ENCODE measurements at places on chromosomes 16 and 17. TPM values are rescaled to one million over a fixed set of nuclear protein-coding genes. Genes with fewer than 3 reads are reported as not detected.

DNA sequence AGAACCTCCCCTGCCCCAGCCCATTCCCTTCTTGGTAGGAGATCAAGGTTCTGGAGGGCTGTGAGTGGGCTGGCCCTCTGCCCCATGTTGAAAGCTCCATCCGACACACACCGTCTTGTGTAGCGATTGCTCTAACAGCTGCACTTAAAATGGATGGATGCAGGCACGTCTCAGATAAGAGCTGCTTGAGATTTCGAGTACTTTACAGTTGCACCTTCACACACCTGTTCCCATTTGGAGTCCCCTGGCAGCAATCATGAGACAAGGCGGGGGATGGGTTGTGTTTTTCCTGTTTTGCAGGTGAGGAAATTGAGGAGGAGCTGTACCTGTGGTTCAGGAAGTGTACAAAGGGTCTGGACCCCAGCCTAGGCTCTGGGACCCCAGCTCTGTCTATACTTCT, 25.6 kb upstream of the TAC4 start:
- H3K27ac ChIP-seq, result no peak overlapping the region
- H3K27me3 ChIP-seq, result no peaks in the 10 kb centered on the region
- H3K36me3 ChIP-seq, result no peaks in the 10 kb centered on the region
- no peak for DNase-seq

DNA sequence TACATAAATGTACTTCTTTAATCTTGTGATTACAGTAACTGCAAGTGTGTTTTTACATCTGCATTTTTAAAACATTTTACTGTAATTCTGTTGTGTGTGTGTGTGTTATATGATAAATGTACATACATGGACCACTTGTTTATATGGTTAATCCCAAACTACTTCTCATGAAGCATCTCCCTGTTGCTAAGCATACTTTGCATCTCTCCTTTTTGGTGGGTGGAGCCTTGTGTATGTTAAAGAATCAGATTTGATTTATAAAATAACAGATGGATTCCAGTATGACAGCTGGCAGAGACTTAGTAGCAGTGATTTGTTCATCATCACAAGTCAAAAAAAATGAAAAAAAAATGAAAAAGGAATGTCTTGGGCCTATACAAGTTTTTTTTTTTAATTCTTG, 56.0 kb upstream of the RHBDL3 start:
- no peak overlapping the region for H3K27ac ChIP-seq
- peaks cover 11% of the 10 kb centered on the region for H3K36me3 ChIP-seq
- no peak overlapping the region for H3K4me3 ChIP-seq
- DNase-seq, result no peak
- H3K27me3 ChIP-seq, result no peaks in the 10 kb centered on the region
- no peaks in the 10 kb centered on the region for H3K4me1 ChIP-seq

DNA sequence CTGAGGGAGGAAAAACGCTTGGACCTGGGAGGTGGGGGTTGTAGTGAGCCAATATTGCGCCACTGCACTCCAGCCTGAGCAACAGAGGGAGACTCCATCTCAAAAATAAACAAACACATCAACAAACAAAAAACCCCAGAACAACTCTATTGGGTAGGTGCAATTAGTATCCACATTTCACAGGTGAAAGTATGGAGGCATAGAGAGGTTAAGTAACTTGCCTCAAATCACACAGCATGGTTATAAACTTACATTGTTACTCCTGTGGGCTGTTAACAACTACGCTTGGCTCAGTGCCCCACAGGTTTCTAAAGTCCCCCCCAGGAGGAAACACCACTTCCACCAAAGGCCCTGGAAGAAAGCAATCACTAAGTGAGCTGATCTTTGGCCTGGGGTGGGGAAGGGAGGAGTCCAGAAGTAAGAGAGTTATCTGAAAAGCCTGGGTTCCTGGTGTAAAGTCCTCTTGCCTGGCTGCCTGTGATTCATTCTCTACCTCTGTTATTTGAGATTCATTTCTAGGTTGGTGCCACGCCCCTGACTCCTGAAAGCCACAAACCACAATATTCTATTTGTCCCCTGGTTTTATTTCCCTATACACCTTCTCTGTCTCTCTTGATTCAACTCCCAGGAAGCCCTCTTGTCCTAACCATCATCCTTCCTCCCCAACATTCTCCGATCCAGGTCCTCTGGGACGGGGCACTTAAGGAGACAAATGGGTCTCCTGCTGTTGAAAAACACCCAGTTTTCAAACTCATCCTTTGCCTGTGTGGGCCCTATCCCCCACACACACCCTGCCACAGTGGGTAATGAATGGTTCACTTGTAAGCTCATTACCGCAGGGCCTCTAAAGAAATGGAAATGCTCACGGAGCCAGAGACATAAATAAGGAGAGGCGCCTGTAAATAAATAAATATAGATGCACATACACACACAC, 195.4 kb downstream of the XYLT1 start:
- H3K36me3 ChIP-seq, result no peaks in the 10 kb centered on the region
- H3K27me3 ChIP-seq, result no peaks in the 10 kb centered on the region
- H3K27ac ChIP-seq, result no peak overlapping the region
- DNase-seq, result no peak
- H3K4me1 ChIP-seq, result peaks cover 23% of the 10 kb centered on the region

DNA sequence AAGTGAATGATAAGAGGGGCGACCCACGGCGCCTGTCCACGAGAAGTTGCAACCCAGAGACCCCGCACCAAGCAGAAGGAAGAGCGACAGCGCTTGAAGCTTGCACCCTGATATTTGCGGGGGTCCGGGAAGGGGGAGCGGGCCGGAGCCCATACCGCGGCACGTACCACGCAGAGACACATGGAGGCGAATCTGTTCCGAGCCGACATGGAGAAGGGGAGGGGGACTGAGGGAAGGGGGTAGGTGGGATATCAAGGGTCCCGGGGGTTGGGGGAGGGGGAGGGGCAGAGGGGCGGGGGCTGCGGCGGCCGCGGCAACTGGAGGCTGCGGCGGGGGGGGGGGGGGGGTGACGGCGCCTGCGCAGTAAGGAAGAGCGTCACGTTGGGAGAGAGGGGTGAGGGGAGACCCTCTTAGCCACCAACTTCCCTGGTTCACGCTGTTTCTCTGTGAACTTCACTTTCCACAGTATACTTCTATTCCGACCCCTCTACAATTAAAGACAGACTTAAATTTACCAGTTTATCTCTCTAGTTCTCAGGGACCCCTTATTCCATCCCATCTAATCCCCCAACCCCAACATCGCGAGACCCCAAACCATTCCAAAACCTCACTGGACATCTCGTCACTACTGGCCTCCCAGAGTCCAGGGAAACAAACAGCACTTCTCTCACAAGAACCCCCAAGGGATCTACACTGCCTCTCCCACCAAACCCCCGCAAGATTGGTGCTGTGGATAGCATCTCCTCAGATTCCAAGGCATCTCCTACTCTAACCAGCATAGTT, 8.0 kb downstream of the DLG4 start:
- H3K36me3 ChIP-seq, result no peaks in the 10 kb centered on the region
- H3K4me3 ChIP-seq, result no peak overlapping the region
- H3K27ac ChIP-seq, result no peak overlapping the region

DNA sequence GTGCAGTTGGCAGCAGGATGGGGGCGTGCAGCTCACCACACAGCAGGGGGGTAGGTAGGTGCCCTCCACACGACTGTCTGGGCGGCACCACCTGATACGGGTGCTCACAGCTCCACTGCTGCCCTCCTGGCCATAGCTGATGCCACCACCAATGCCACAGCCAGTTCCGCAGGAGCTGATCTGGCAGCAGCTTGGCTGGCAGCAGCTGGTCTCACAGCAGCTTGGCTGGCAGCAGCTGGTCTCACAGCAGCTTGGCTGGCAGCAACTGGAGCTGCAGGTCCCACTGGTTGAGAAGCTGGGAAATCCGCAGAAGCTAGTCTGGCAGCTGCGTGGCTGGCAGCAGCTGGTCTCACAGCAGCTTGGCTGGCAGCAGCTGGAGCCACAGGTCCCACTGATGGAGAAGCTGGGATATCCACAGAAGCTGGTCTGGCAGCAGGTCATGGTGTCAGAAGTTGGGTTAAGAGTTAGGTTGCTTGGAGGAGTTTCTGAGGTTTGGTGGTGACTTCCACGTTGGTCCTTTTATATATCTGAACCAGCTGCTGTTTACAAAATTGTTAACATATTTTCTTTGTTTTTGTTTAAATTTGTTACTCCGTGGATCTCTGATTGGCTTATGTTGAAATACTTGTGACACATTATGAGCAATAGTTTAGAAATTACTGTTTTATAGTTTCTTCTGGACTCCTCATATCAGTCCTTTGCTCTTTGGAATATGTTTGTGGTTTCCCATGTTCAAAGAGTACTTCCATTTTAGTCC, at the start of gene KRTAP1-5:
KRTAP1-5 (minus strand) TSS at position 494 of the 757 bp plus-strand sequence; CDS start at position 441, 53 bp downstream.
- no peak for DNase-seq
- H3K36me3 ChIP-seq, result no peaks in the 10 kb centered on the region
- H3K27me3 ChIP-seq, result no peaks in the 10 kb centered on the region
- H3K4me3 ChIP-seq, result no peak within 1 kb of the TSS
- no peaks in the 10 kb centered on the region for H3K4me1 ChIP-seq

GRCh38 chr16:16021988-16022682, 72.7 kb downstream of the ABCC1 start:
- H3K27me3 ChIP-seq, result no peaks in the 10 kb centered on the region
- H3K4me3 ChIP-seq, result no peak overlapping the region
- H3K36me3 ChIP-seq, result no peaks in the 10 kb centered on the region
- no peak for DNase-seq
- no peak overlapping the region for H3K27ac ChIP-seq

- H3K27me3 ChIP-seq, result no peaks in the 10 kb centered on the region
- no peak overlapping the region for H3K4me3 ChIP-seq
- H3K27ac ChIP-seq, result no peak overlapping the region
- peaks cover 11% of the 10 kb centered on the region for H3K4me1 ChIP-seq
- H3K36me3 ChIP-seq, result no peaks in the 10 kb centered on the region
Observed at GRCh38 chr16:27181019-27181790, 22.1 kb upstream of the KDM8 start.

GRCh38 chr16:72532906-72533410, 361.0 kb upstream of the PMFBP1 start:
- no peaks in the 10 kb centered on the region for H3K4me1 ChIP-seq
- H3K27me3 ChIP-seq, result no peaks in the 10 kb centered on the region
- no peak overlapping the region for H3K4me3 ChIP-seq

GRCh38 chr17:61400066-61400716, 548 bp downstream of the TBX2 start:
- no peak overlapping the region for H3K27ac ChIP-seq
- no peaks in the 10 kb centered on the region for H3K36me3 ChIP-seq
- no peak for DNase-seq

DNA sequence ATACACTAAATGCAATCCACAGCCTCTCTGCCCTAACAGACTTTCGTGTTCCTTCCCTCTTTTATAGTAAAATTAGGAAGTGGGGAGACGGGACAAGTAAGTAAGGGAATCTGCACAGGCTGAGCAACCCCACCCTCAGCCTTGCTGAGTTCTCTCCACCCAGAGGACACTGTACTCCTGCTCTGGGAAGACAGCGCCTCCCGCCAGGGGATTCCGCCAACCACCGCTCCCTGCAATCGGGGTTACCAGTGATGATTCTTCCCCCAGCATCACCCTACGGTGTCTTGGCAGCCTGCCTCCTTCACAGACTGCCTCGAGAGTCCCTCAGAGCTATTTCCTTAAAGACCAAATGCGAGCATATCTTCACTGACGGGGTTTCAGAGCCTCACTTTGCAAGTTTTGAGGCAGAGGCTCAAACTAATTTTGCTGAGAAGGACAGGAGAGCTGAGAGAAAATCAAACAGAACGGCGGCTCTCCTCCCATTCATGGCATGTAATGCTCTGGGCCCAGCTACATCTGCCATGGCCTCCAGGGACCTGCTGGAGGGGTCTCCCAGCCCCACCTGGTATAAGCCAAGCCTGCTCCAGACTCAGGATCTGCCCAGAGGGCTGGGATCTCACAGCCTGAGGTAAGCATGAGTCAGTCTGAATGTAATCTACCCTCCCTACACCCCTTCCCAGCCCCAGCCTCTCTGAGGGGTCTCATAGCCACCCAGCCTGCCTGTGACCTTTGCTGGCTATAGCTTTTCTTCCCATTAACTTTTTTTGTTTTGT, 22.7 kb upstream of the ASGR2 start:
- no peak overlapping the region for H3K4me3 ChIP-seq
- H3K36me3 ChIP-seq, result no peaks in the 10 kb centered on the region
- no peak for DNase-seq
- no peak overlapping the region for H3K27ac ChIP-seq
- no peaks in the 10 kb centered on the region for H3K27me3 ChIP-seq
- H3K4me1 ChIP-seq, result peaks cover 5% of the 10 kb centered on the region

DNA sequence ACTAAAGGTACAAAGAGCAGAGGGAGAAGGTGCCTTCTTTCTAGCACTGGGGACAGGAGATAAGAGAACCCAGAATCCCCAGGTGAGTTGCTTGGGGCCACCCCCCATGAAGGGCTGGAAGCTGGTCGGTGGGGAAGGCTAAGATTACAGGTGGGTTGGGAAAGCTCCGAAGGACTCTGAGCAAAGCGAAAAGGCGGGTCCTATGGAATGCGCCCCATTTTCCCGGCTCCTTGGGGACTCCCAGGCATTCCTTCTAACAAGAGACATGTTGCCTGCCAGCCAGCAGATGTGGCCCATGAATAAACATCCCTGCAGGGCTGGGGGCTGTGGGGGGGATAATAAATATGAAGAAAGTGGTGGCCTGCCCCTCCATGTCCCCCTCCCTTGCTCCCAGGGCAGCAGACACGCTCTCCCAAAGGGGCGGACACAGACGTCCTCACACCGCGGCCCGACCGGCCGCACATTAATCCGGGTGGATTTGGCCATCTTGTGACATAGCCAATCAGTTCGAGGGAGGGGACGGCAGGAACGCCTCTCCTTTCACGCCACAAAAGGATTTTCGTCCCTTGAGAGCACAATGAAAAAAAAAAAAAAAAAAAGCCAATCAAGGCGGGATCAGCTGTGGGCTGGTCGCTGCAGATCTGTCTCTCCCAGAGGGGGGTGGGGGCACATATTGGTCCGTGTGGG, 98.5 kb downstream of the SOX9 start:
- H3K4me1 ChIP-seq, result no peaks in the 10 kb centered on the region
- H3K36me3 ChIP-seq, result no peaks in the 10 kb centered on the region
- H3K27me3 ChIP-seq, result peaks cover 3% of the 10 kb centered on the region
- no peak for DNase-seq
- no peak overlapping the region for H3K4me3 ChIP-seq

GRCh38 chr16:15811481-15812400, 45.1 kb downstream of the MYH11 start:
- no peaks in the 10 kb centered on the region for H3K27me3 ChIP-seq
- H3K27ac ChIP-seq, result no peak overlapping the region
- H3K4me1 ChIP-seq, result no peaks in the 10 kb centered on the region
- no peaks in the 10 kb centered on the region for H3K36me3 ChIP-seq
- DNase-seq, result no peak
- H3K4me3 ChIP-seq, result no peak overlapping the region

DNA sequence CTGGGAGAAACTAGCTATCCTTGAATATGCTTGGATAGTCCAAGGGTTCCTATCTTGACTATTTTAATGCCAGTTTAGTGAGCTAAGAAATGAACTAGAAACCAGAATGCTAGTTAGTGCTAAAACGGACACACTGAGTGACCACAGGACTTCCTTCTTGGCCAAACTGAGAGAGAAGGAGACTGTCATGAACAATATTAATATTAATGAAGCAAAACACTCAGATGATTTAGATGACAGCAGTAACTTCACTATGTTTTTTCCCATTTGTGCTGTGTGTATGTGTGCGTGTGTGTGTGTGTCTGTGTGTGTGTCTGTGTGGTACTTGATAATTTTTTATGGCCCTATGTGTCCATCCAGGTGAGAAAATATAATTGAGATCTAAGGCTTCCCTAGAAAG, 2.2 kb upstream of the ATXN1L start:
- no peak for DNase-seq
- no peaks in the 10 kb centered on the region for H3K27me3 ChIP-seq
- no peak overlapping the region for H3K27ac ChIP-seq
- H3K4me3 ChIP-seq, result no peak overlapping the region

The NEK8 gene
- total RNA-seq, result 12.8 TPM

The BCAS3 gene
- total RNA-seq, result 42.3 TPM

The MT4 gene
- total RNA-seq, result not detected

The ALOXE3 gene
- total RNA-seq, result 1.6 TPM

The EME1 gene
- 0.61 TPM for total RNA-seq

The NGFR gene
- not detected for total RNA-seq

The STX1B gene
- total RNA-seq, result 4.2 TPM

The ITGB3 gene
- 6.4 TPM for total RNA-seq

The ARL4D gene
- 3.4 TPM for total RNA-seq
